CD4-positive, alpha-beta memory T cell (primary cell): ENCODE measurements at places on chromosomes 16 and 17. TPM values are rescaled to one million over a fixed set of nuclear protein-coding genes. Genes with fewer than 3 reads are reported as not detected.

RAB11FIP4 gene
- 47.4 TPM for total RNA-seq

DNA sequence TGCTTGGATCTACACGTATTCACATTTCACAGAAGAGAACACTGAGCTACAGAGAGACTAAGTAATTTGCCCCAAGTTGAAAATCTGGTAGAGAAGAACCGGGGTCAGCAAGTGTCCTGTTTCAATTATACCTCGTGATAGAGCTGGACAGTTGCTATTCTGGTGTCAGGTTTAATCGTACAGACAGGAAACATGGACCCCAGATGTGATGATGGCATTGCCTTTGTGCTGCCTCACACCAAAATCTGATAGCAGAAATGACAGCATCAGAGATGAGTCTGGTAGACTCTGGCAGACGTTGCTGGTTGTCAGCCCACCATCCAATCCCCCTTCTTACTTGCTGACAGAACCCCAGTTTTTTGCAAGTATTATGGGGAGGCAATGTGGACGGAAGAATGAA lies 112.1 kb upstream of the FOXF1 start:
- H3K27me3 ChIP-seq, result no peaks in the 10 kb centered on the region
- no peak overlapping the region for H3K4me3 ChIP-seq
- DNase-seq, result no peak
- H3K4me1 ChIP-seq, result no peaks in the 10 kb centered on the region
- no peaks in the 10 kb centered on the region for H3K36me3 ChIP-seq

DNA sequence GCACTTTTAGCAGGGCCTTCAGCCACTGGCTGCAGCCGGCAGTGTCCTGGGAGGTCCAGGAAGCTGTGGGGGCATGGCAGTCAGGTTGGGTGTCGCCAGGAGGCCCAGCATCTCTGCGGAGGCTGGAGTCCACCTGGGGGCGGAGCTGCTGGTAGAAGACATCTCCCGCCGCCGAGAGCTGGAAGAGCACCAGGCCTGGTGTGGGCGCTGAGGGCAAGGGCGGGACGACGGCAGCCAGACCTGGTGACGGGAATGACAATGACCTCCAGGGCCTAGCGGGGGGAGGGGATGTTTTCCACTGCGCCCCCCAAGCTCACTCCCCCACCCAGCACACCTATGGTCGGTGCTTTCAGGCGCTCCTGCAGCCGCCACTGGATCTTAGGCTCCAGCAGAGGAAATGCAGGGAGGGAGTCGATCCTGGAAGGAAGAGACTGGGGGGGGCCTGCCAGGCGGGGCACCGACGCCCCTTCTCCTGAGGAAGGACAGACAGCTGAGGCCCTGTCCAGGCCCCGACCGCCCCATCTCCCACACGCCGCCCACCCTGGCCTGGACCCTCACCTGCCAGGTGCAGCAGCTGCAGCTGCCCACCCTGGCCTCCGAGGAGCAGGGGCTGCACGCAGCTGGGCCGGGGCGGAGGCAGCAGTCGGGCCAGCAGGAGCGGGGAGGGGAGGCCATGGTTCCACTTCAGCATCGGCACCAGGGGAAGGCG lies 7.1 kb downstream of the TAF1C start:
- no peak for DNase-seq
- peaks cover 46% of the 10 kb centered on the region for H3K36me3 ChIP-seq
- H3K4me1 ChIP-seq, result peaks cover 3% of the 10 kb centered on the region
- H3K27me3 ChIP-seq, result no peaks in the 10 kb centered on the region

GRCh38 chr17:77649717-77650211 lies 308.7 kb upstream of the TNRC6C start:
- no peaks in the 10 kb centered on the region for H3K36me3 ChIP-seq
- no peak overlapping the region for H3K27ac ChIP-seq
- H3K27me3 ChIP-seq, result no peaks in the 10 kb centered on the region
- H3K4me3 ChIP-seq, result no peak overlapping the region
- no peak for DNase-seq

DNA sequence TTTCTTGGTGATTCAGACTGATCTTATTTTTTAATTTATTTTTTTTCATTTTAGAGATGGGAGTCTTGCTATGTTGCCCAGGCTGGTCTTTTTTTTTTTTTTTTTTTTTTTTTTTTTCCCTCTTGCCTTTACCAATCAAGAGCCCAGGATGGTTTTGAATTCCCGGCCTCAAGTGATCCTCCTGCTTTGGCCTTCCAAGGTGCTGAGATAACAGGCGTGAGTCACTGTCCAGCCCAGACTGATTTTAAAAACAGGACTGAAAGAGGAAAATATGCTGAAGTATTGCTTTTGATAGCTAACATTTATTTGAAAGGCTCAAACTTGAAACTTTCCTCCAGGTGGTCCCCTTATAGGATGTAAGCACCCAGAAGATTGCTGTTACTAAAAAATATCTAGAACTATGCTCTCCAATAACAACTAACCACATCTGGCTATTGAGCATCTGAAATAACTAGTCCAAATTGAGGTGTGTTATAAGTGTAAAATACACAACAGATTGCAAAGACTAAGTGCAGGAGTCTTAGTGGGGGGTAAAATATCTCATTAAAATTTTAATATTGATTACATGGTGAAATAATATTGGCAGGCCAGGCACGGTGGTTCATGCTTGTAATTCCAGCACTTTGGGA lies 15.8 kb upstream of the BRIP1 start:
- no peaks in the 10 kb centered on the region for H3K27me3 ChIP-seq
- no peaks in the 10 kb centered on the region for H3K4me1 ChIP-seq
- peaks cover 5% of the 10 kb centered on the region for H3K36me3 ChIP-seq
- no peak for DNase-seq
- no peak overlapping the region for H3K4me3 ChIP-seq
- no peak overlapping the region for H3K27ac ChIP-seq
